ENCODE measurements at places on chromosomes 7 and 10.
A peak's percentile ranks its signal among the peaks of the same experiment; 100 is the strongest.

GRCh38 chr10:86346799-86347665 is 19.6 kb downstream of the GRID1 start:
- no peak for DNase-seq

DNA sequence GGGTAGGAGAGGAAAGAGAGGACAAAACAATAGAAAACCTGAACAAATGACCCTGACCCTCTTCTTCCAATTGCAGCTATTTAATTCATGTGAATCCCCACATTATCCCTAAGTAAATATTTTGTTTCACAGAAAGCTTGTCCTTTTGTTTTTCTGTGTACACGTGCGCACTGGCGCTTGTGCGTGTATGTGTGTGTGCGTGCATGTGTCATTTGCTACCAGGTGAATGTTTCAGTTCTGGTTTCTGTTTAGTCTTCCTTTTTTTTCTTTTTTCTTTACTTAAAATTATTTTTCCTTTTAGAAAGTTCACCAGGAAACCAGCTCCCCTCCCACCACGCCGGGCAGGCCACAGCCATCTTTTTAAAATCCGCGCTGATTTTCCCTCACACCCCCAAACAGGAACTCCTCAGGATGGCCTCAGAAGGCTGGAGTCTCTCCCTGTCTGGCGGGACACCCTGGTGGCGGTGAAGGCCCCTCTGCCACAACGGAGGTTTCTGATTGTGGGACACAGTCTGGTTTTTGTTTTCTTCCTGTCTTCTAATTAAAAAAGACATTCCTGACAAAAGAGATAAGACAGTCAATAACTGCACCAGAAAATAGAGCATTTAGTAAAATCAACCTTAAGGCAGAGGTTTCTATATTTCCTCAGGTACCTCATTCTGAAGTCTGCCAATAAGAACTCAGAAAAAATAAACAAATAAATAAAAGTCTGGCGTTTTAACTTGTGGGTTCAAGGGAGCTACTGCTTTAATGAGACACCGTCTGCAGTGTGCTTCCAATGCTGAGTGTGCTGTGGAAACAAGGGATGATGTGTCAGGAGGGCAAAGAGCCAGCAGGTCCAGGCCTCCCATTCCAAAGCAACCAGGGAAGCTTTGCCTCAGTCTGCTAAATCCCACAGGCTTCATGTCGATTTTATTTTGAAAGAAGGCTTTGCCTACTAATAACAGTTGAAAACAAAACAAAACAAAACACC is 17.4 kb downstream of the IRF5 start:
- peak; percentile 8 for DNase-seq

DNA sequence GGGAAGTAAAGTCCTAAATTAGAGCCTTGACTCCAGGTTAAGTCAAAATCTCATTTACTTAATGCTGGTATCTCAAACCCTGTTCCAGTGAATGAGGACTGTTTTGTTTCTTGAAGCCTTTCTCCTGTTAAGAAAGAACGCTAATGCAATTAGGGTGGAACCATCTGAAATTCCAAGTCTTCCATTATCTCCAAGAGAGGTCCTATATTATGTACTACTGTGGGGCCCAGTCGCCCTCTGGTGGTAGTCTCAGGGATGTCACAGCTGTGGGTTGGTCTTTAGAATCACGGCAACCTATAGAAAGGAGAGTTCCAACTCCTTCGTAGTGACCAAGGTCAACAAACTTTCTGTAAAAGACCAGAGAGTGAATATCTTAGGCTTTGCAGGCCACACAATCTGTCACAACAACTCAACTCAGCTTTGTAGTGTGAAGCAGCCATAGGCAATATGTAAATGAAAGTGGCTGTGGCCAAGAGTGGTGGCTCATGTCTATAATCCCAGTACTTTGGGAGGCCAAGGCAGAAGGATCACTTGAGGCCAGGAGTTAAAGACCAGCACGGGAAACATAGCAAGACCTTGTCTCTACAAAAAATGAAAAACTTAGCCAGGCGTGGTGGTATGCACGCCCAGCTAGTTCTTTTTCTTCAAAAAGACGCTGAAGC is 9.3 kb downstream of the RPP38 start:
- DNase-seq, result no peak

DNA sequence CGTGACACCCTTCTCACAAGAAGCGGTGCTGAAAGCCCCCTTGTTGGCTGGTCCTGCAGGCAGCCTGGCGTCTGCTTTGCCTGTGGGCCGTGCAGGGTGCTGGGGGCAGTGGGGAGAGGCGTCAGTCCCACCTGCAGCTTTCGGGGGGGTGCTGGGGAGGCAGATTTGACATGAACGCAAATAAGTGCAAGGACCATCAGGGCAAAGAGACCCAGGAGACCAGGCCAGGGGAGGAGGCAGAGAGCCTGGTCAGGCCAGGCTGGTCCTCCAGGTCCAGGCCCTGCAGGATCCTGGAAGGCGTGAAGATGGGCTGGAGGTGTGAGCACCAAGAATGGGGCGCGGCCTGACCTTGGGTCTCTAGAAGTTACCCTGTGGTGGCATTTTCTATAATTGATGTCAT is 81.6 kb downstream of the MGMT start:
- no peak for DNase-seq

GRCh38 chr10:100763043-100763747 is 17.8 kb downstream of the PAX2 start:
- no peak for DNase-seq

DNA sequence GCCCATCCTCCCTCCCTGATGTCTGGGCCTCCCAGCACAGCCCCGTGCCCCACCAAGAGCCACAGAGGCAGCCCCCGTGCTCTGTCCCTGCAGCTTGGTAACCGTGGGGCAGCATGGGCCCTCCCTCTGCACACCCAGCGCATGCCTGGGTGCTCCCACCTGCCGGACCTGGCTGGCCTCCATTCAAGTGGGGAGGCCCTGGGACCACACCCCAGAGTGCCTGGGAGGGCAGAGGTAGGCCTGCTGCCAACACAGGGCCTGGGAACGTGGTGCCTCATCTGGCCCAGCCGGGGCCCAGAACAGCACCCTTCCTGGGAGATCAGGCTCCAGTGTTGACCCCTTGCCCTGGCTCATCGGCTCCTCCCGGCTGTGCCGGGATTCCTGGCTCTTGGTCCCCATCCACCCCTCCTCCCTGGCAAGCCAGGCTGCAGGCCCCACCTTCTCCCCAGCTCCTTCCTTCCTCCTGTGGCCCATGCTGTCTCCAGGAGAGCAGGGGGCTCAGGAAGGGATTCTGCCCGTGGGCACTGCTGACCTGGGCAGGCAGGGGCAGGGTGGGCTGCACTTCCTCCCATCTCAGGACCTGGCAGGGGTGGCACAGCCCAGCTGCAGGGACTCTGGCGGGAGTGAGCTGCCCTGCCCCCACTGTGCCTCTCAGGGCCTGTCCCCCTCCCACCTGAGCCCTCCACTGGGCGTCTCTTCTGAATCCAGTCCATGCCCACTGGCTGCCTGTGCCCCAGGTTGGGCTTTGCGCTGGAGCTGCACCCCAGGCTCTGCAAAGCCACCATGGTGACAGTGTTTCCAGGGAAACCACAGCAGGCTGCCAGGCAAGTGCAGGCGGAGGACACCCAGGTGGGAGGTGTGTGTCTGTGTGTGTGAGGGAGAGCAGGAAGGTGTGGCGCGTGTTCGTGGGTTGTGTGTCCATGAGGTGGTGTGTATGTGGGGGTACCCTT is 32.6 kb downstream of the PWWP2B start:
- peak; percentile 23 for DNase-seq

DNA sequence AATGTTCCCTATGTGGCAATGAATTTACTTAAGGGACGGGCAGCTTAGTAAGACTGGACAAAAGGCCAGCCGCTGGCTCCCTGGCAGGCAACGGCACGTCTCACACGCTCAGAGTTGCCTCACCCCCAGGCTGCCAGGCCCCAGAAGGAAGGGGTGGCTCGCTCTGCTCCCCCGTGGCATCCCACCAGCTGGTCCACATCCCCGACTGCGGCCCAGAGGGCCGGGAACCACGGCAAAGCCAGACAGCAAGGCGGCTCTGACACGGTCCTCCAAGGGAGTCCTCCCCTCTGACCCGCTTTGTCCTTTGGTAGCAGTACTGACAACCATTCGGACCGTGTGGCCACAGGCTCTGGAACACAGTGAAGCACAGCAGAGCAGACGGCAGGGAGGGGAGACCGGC is 34.1 kb downstream of the NUDT1 start:
- DNase-seq, result no peak

GRCh38 chr10:24215603-24216002 is 6.7 kb downstream of the KIAA1217 start:
- peak; percentile 78 for DNase-seq

GRCh38 chr7:37981664-37982063 is 61.2 kb downstream of the EPDR1 start:
- no peak for DNase-seq

DNA sequence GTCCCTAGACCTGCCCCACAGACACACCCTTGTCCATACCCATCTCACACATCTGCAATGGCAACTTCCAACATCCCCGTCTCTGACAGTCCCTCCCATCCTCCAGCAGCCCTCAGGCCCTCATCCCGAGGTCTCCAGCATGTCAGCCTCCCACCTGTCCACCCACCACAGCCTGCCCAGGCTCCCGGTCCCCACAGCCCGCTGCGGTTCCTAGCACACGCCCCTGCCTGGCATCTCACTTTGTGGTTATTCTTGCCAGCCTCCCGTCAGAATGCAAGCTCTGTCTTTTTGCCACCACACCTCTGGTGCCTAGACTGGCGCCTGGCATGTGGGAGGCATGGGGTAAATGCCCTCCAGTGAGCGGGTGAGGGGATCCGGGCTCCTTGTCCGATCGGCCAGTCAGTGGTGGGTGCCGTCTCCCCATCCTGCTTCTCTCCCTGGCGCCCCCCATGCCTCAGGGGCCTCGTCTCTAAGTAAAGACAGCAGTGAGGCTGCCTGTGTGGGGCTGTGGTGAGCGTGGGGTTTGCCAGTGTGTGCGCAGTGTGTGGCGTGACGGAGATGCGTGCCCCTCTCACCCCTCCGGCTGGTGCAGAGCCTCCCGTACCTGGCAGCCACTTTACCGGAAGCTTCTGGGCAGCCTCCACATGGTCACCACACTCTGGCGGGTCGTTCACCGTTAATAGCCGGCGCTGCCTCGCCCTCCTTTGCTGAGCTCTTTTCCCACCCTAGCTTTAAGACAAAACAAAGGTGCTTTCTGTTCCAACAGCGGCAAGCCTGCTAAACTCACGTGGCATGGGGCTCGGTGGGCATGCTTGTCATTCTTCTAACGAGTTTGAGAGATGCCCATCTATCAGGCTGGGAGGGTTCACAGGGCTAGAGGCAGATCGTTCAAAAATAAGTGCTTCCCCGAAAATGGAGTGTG is 28.5 kb upstream of the TTYH3 start:
- DNase-seq, result no peak

- DNase-seq, result no peak
Observed at GRCh38 chr7:150992051-150992640, 1.3 kb downstream of the NOS3 start.

DNA sequence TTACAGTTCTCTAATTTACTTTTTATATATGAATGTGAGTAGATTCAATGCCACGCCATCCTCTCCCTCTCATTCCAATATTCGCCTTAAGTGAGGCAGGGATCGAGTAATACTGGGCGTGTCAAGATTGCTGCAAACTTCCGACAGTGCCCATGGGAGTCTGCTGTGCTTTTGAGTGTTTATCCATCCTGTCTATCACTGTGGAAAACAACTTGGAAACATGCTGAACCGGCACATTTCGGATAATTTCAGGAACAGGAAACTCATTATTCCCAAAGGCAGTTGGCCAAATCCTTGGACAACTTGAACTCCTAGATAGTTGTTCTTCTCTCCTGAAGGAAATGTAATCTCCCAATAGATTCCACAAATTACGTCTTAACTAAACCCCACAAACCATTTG is 28.5 kb downstream of the PIP4K2A start:
- DNase-seq, result no peak

DNA sequence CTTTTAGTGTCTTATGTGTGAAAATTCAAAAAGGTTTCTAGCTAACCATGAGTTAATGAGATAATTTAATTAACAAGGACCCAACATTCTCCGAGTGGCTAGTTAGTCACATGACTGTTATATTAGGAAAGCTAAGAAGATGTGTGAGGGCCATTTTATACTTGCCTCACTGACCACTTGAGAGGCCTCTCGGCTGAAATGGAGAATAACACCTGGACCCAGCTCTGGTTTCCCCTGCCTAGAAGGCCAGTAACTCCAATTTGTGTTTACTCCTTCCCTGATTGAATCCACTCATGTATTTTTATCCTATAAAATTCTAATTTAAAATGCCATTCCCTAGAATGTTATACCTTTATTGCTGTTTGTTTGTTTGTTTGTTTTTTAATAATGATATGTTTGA is 1091.2 kb downstream of the KCNMA1 start:
- DNase-seq, result no peak

DNA sequence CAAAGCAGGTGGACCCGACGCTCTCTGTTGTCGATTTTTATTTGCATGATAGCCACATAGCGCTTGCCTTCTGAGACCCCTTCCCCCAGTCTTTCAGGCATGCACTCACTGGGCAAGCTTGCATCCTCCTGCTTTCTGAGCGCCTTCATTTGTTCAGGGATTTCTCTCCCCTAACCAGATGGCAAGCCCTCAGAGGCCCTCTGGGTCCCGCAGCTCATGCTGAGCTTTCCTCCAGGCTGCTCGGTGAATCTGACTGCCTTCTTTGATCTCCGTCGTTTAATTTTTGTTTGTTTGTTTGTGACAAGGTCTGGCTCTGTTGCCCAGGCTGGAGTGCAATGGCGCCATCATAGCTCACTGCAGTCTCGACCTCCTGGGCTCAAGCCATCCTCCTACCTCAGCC is 58.8 kb downstream of the ITIH5 start:
- DNase-seq, result no peak

DNA sequence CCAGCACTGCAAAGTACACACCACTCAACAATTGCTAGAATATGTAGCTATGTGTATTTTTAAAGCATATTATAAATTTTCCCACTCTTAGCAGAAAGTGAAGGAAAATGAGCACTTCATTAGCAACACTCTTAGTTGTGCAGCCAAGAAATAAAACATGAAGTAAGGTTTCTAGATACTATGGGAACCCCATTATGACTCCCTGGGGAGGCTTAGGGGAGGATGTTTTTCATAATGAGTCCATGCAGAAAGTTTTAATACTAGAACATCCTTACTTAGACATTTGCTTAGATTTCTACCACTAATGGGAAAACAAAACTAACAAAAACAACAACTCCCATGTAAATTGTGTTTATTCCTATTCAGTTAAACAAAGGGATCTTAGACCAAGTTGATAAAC is 148.4 kb upstream of the HDAC9 start:
- no peak for DNase-seq

DNA sequence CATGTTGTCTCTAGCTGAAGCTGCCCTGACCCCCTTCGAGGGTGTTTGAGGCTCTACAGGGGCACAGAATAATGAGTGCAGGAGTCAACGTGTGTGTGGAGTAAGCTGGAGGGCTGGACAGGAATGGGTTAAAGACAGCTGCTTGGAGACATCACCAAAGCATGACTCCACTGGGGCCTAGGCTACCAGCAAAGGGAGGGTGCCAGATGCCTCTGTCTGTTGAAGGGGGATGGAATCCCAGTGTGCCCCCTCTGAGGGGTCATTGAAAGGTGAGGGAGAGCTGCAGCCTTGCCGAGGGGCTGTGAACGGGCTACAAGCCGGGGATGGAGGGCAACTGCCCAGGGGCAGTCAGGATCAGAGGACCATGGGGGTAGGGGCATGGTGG is 51.7 kb upstream of the PODXL start:
- no peak for DNase-seq

Measured in NCI-H2029 (cell line).